ENCODE measurements at places on chromosomes 4 and X.

DNA sequence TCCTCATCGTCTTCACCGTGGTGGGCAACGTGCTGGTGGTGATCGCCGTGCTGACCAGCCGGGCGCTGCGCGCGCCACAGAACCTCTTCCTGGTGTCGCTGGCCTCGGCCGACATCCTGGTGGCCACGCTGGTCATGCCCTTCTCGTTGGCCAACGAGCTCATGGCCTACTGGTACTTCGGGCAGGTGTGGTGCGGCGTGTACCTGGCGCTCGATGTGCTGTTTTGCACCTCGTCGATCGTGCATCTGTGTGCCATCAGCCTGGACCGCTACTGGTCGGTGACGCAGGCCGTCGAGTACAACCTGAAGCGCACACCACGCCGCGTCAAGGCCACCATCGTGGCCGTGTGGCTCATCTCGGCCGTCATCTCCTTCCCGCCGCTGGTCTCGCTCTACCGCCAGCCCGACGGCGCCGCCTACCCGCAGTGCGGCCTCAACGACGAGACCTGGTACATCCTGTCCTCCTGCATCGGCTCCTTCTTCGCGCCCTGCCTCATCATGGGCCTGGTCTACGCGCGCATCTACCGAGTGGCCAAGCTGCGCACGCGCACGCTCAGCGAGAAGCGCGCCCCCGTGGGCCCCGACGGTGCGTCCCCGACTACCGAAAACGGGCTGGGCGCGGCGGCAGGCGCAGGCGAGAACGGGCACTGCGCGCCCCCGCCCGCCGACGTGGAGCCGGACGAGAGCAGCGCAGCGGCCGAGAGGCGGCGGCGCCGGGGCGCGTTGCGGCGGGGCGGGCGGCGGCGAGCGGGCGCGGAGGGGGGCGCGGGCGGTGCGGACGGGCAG, 792 bp downstream of the ADRA2C start:
- no peak for DNase-seq

- no peak for DNase-seq
These were observed 6.5 kb upstream of the TSPAN5 start for GRCh38 chr4:98664959-98665358.

DNA sequence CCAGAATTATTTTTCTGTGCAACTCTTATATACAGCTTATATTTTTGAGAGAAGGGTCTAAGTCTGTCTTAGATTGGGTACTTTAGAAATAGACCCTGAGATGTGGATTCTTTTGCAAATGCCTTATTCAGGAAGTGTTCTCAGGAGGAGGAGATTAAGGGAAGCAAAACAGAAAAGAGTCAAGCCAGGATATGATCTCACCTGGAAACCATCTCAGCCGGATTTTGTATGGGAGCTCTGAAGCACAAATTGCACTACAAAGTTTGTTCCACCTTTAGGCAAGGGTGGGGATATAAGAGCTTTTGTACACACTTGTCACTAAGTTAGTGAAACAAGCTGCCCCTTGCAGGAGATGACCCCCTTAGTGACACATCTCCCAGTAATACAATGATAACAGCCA, 121.2 kb upstream of the GRPR start:
- DNase-seq = no peak

DNA sequence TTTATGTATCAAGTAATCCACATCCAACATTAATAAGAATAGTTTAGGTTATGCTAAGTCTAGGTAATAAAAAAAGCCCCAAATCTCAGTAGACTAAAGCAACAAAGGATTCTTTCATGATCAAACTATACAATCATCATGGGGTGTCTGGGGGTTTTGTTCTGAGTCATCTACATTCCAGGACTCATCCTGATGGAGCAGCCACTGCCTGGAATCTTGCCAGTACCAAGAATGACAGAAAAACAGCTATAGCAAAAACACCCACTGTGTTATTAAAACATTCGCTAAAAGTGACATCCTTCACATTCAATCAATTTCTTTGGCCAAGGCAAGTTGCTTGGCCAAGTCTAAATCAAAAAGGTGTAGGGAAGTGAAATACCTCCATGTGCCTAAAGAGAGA, 3.9 kb upstream of the ARHGEF38 start:
- no peak for DNase-seq

DNA sequence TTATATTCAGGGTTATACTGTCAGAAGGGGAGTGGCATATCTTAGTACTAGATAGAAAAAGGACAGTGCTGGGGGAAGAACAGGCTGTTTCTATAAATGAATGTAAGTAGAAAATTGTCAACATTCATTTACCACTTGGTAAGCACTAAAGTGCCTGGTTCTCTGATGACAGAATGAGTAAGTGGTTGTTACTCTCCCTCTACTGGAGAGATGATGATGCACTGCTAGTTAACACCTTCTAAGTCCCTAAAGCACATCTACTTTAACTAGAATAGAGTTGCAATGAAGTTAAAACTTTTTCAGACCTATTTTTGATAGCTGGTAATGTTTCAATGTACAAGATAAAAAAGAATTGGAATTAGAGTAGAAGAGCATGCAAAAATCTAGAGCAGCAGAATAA, 214.5 kb downstream of the KLHL4 start:
- DNase-seq = no peak

DNA sequence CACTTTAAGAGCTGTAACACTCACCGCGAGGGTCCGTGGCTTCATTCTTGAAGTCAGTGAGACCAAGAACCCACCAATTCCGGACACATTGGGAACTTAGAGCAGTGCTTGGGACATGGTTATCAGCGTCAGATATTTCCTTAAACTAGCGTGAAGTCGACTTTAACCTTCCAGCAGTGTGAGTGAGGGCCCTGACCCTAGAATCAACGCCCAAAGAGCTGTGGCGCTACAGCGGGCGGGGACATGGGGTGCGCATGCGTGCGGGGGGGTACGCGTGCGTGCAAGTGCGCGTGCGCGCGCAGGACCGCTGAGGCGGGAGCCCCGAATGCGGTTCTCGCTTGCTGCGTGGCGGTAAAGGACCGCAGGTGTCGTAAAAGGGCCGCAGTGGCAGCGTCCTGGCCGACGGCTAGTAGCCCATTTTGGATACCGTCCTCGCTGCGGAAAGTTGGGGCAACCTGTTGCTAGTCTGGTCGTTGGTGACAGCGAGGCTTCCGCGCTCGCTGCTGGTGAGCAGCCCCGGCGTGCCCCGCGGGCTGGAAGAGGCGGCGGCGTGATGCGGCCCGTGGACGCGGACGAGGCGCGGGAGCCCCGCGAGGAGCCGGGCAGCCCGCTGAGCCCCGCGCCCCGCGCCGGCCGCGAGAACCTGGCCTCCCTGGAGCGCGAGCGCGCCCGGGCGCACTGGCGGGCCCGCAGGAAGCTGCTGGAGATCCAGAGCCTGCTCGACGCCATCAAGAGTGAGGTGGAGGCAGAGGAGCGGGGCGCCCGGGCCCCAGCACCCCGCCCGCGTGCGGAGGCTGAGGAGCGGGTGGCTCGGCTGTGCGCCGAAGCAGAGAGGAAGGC, 19.8 kb upstream of the S100P start:
- peak; percentile 77 for DNase-seq

Measured in DMS 273 treated with DMSO at 0.1 percent for 48 hours (cell line).